Prostate gland (tissue), 2 donors: ENCODE measurements at places on chromosomes 4 and X. TPM values are rescaled to one million over a fixed set of nuclear protein-coding genes. Genes with fewer than 3 reads are reported as not detected.
A peak's percentile ranks its signal among the peaks of the same experiment; 100 is the strongest.

SCD5 gene
- total RNA-seq = 122 TPM

PCSK1N gene
- 77.7 TPM for total RNA-seq

GJB1 gene
- 28.3 TPM for total RNA-seq

GRCh38 chrX:10722851-10723250 lies 102.5 kb upstream of the MID1 start:
- no peak overlapping the region for H3K27ac ChIP-seq
- H3K4me1 ChIP-seq = no peaks in the 10 kb centered on the region
- no peak overlapping the region for H3K4me3 ChIP-seq
- peak; percentile 38 for DNase-seq
- H3K36me3 ChIP-seq = no peaks in the 10 kb centered on the region

DNA sequence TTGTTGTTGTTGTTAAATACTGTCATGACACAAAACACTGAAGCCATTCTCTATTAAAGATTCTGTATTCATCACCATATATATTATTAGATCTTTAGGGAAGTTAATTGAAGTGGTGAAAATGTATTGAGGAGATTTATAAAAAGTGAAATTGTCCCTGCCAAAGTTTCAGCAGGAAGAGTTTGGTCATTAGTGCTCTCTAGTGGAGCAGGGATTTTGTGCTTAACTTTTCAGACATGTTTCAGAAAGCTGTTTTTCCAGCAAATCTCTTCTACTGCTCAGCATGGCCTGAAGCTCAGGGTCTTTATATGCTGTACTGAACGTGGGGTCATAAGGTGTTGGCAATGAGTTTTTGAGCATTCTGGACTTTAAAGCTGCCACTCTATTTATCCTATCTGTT lies 36.7 kb upstream of the CXXC4 start:
- H3K36me3 ChIP-seq = no peaks in the 10 kb centered on the region
- H3K4me3 ChIP-seq = no peak overlapping the region
- H3K27ac ChIP-seq = no peak overlapping the region
- H3K4me1 ChIP-seq = no peaks in the 10 kb centered on the region
- H3K27me3 ChIP-seq = no peaks in the 10 kb centered on the region

DNA sequence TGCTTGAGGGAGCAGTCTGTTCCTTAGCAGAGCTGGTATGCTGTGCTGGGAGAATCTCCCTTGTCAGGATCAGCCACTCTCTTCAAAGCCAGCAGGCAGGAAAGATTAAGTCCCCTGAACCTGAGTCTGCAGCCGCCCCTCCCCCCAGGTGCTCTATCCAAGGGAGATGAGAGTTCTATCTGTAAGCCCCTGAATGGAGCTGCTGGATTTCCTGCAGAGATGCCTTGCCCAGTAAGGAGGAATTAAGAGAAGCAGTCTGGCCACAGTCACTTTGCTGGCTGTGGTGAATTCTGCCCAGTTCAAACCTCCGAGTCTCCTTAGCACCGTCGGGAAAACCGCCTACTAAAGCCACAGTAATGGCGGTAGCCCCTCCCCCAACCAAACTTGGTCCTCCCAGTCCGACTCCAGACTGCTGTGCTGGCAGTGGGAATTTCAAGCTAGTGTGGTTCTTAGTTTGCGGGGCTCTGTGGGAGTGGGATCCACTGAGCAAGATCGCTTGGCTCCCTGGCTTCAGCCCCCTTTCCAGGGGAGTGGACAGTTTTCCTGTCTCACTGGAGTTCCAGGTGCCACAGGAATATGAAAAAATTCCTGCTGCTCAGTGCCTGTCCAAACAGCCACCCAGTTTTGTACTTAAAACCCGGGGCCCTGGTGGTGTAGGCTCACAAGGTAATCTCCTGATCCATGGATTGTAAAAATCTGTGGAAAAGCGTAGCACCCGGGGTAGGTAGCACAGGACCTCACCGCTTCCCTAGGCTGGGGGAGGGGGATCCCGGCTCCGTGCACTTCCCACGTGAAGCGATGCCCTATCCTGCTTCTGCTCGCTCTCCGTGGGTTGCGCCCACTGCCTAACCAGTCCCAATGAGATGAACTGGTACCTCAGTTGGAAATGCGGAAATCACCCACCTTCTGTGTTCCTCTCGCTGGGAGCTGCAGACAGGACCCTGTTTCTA lies 38.0 kb downstream of the RAB28 start:
- no peak overlapping the region for H3K27ac ChIP-seq
- no peaks in the 10 kb centered on the region for H3K4me1 ChIP-seq
- DNase-seq = no peak

GRCh38 chr4:179076865-179077264 lies 1634.6 kb upstream of the AGA start:
- H3K36me3 ChIP-seq = no peaks in the 10 kb centered on the region
- H3K27me3 ChIP-seq = no peaks in the 10 kb centered on the region
- no peak for DNase-seq
- no peaks in the 10 kb centered on the region for H3K4me1 ChIP-seq

- H3K27ac ChIP-seq = no peak overlapping the region
- DNase-seq = no peak
- H3K36me3 ChIP-seq = no peaks in the 10 kb centered on the region
- no peaks in the 10 kb centered on the region for H3K27me3 ChIP-seq
- H3K4me1 ChIP-seq = no peaks in the 10 kb centered on the region
Observed at GRCh38 chr4:77308843-77309242, 151.8 kb downstream of the CCNG2 start.

DNA sequence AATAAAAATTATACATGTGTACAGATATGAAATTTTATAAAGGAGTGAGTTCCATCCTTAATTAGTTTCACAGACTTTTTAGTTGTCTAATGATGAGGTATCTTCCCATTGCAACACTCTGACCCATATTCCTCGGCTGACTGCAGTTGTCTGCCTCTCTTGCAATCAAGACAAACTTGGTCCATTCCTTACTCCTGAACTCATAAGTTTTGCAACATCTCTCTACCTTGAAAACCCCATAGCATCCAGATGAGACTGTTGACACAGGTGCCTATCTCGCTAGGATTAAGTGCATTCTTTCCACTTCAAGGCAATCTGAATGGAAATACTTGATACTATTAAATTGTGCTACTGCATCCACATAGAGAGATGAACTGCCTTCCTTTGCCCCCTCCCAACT lies 2.3 kb downstream of the XKRX start:
- no peak overlapping the region for H3K27ac ChIP-seq
- H3K4me1 ChIP-seq = no peaks in the 10 kb centered on the region
- no peak for DNase-seq
- H3K4me3 ChIP-seq = no peak overlapping the region
- no peaks in the 10 kb centered on the region for H3K27me3 ChIP-seq
- no peaks in the 10 kb centered on the region for H3K36me3 ChIP-seq

DNA sequence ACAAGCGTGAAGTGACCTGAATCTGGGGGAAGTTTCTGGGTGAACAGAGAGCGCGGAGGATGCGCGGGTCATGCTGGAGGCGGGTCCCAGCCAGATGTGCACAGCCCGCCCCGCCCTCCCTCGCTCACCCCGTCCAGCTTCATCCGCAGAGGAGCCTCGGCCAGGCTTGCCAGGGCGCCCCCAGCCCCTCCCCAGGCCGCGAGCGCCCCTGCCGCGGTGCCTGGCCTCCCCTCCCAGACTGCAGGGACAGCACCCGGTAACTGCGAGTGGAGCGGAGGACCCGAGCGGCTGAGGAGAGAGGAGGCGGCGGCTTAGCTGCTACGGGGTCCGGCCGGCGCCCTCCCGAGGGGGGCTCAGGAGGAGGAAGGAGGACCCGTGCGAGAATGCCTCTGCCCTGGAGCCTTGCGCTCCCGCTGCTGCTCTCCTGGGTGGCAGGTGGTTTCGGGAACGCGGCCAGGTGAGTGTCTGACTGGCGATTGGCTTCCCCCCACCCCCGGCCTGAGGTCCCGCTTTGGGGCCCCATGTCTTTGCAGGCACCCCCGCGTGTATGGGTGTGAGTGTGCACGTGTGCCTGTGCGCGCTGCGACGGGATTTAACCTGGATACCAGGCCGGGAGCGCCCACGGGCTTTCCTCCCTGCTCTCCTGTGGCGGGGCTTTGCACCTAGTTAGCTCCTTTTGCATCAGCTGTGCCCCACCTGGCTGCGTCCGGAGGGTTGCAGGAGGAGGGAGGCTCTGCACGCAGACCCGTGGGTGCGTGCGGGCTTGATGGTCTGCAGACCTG lies at the start of gene EGFL6:
EGFL6 (plus strand) TSS at position 123 of the 782 bp plus-strand sequence; CDS start at position 384, 261 bp downstream.
- H3K27me3 ChIP-seq = no peaks in the 10 kb centered on the region
- no peak within 1 kb of the TSS for H3K27ac ChIP-seq
- H3K4me3 ChIP-seq = no peak within 1 kb of the TSS
- no peaks in the 10 kb centered on the region for H3K4me1 ChIP-seq
- H3K36me3 ChIP-seq = no peaks in the 10 kb centered on the region
- DNase-seq = no peak

GRCh38 chr4:160299177-160299576 lies 1196.3 kb downstream of the RAPGEF2 start:
- no peaks in the 10 kb centered on the region for H3K36me3 ChIP-seq
- H3K27ac ChIP-seq = no peak overlapping the region
- no peaks in the 10 kb centered on the region for H3K27me3 ChIP-seq
- DNase-seq = no peak
- H3K4me3 ChIP-seq = no peak overlapping the region
- no peaks in the 10 kb centered on the region for H3K4me1 ChIP-seq
